Activated CD4-positive, CD25-positive, alpha-beta regulatory T cell (primary cell): ENCODE measurements at places on chromosomes 16 and 17.

DNA sequence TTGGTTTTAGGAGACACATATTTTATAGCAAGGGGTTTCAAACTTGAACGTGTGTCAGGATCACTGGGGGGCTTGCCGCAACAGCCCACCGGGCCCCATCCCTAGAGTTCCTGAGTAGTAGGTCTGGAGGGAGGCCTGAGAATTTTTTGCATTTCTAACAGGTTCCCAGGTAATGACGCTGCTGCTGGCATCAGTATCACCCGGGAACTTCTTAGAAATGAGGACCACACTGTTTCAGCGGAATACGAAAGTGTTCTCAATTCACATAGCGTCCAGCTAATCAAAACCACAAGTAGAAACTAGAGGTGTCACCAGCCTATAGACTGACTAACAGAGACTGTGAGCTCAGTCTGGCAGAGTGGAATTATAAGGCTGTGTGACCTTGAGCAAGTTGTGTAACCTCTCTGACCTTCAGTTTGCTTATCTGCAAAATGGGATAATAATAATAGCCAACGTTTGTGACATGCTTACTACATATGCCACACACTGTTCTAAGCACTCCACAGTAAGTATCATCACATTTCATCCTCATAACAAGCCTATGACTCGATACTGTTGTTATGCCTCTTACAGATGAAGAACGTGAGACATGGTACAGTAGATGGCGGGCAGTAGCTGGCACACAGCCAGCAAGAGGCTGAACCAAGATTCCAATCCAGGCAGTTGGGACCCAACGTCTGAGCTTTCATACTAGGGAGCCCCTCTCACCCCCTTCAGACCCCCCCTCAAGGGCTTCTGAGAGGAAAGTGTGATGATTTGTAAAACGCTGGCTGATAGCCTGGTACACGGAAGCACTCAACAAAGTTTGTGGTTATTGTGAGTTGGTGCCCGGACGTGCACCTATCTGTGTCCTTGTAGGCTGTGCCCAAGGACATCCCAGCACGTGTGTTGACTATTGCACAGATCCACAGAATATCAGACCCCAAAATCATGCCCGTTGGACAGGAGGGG, 4.6 kb upstream of the ICAM2 start:
- peak; percentile 19 for DNase-seq

- DNase-seq = no peak
Measured at GRCh38 chr17:73972901-73973300, 230.6 kb upstream of the RPL38 start.

- no peak for DNase-seq
Measured at GRCh38 chr17:50172936-50173334, 7.1 kb downstream of the SGCA start.

- DNase-seq = no peak
Measured at GRCh38 chr16:83336603-83337002, 471.2 kb upstream of the HSBP1 start.

GRCh38 chr17:66963909-66964771, at the start of gene CACNG4:
Gene CACNG4 (plus strand): TSS chr17:66964707. CDS start chr17:66964912, 205 bp downstream.
- no peak for DNase-seq

GRCh38 chr16:73614131-73614530, 566.2 kb upstream of the ZFHX3 start:
- DNase-seq = no peak

GRCh38 chr16:51429041-51429440, 278.0 kb upstream of the SALL1 start:
- no peak for DNase-seq

DNA sequence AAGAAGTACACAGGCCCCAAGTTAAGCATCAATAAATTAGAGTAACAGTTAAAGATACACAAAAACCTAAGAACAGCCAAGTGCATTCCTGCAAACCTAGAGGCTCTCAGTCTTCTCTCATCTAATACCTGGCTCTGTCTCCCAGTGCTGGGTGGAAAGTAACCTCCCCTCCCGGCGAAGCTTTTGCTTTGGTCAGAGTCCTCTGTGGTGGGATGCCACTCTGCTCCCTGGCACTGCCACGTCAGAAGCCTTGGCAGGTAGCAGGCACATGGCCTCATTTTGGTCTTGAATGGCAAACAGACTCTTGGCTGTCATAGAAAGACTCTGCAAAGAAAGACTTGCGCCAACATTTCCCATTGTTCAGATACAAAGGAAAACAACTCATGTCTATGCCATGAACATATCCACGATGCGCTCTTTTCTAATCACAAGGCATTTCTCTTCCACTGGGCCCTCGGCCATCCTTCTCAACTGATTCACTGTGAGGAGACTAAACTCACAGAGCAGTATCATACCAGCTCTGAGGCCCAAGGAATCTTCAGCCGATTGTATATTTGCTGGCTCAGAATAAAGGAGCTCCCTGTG, 21.2 kb downstream of the MTHFSD start:
- no peak for DNase-seq

DNA sequence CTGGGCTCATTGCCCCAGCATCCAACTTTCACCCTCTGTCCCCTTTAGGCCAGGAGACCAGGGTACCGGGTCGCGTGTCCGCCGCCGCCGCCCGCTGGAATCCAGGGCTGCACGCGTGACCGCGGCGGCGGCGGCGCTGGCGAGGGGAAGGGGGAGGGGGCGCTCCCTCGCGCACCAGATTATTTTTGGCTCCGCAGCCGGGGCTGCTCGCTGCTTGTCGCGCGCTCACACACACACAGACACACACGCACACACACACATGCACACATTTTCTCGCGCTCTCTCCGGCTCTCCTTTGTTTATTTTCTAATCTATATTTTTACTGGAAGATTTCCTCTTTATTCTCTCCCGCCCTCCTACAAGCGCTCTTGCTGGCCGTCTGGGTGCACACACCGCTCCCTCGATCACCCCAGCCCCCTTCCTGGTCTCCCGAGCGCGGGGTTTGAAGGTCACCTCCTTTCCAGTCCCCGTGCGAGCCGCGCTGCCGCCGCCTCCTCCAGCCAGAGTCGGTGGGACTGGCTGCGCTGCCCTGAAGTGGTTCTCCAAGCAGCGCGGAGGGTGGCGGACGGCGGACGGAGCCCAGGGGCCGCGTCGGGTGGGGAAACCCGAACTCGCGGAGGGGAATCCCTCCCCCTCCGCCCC, 921.4 kb upstream of the EEF2KMT start:
- DNase-seq = no peak

DNA sequence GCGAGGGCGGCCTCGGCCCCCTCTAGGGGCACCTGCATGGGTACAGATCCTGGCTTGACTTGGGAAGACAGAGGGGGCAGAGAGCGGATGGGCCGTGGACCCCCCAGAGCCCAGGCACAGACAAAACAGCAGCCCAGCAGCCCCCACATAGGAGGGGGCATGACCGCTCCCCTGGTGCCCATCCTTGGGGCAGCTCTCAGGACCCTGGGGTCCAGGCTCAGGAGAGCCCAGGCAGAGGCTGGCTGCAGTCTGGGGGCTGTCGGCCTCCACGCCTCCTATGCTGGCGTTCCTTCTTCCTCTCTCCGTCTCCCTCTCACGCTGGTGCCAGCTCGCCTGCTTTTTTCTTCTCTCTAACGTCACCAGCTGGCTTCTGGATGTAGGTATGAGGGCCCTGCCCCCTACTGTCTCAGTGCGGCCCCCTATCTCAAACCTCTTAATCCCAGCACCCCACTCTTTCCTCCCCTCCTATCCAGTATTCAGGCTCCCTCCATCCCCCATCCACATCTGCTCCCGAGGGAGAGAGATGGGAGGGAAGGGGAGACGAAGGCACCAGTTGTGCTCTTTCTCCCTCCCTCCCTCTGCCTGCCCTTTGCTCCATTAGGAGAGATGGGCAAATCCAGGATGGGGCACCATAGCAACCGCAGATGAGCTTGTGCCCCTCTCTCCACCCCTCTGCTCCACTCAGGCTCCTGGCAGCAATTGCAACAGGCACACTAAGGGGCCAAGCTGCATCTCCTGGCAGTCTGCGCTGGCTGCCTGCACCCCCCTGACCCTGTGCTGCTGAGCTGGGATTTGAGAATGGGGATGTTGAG, at the start of gene GPR179:
Gene GPR179, minus strand, starts transcription at position 349 of the 812 bp plus-strand sequence. Its CDS starts 167 bp downstream, at position 182.
- no peak for DNase-seq

DNA sequence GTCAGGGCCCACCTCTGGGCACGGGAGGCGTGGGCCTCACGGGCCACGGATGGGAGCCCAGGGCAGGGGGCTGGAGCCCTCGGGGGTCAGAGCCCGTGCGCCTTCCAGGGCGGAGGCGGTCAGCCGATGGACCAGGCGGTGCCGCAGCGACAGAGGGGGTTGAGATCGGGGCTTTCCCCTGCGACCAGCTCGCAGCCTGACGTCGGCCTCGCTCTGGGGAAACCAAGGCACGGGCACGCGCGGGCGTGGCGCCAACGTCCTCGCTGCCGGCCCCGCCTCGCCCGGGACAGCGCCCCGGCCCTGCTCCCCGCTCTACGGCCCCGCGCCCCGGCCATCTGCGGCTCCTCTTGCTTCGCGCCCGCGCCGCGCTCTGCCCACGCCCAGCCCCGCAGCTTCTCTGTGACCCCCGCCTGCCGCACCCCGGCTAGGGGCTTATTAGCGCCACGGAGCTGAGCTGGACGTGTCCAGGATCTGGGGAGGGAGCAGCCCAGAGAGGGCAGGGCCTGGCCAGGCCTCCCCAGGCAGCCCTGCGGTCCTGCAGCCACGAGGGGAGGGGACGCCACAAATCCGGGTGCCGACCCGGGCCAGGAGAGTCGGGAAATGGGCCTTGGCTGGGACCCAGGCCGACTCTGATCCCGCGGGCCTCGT, 13.5 kb downstream of the ACTG1 start:
- DNase-seq = no peak

GRCh38 chr17:32484628-32485027, 2.2 kb upstream of the CDK5R1 start:
- DNase-seq = no peak

- no peak for DNase-seq
Measured at GRCh38 chr17:78138204-78139060, 7.8 kb upstream of the C17orf99 start.

GRCh38 chr17:11557727-11558452, 40.4 kb upstream of the DNAH9 start:
- DNase-seq = no peak

GRCh38 chr17:18379246-18380146, 1.9 kb downstream of the EVPLL start:
- no peak for DNase-seq

- no peak for DNase-seq
Measured at GRCh38 chr16:87978127-87978526, 26.9 kb downstream of the BANP start.

DNA sequence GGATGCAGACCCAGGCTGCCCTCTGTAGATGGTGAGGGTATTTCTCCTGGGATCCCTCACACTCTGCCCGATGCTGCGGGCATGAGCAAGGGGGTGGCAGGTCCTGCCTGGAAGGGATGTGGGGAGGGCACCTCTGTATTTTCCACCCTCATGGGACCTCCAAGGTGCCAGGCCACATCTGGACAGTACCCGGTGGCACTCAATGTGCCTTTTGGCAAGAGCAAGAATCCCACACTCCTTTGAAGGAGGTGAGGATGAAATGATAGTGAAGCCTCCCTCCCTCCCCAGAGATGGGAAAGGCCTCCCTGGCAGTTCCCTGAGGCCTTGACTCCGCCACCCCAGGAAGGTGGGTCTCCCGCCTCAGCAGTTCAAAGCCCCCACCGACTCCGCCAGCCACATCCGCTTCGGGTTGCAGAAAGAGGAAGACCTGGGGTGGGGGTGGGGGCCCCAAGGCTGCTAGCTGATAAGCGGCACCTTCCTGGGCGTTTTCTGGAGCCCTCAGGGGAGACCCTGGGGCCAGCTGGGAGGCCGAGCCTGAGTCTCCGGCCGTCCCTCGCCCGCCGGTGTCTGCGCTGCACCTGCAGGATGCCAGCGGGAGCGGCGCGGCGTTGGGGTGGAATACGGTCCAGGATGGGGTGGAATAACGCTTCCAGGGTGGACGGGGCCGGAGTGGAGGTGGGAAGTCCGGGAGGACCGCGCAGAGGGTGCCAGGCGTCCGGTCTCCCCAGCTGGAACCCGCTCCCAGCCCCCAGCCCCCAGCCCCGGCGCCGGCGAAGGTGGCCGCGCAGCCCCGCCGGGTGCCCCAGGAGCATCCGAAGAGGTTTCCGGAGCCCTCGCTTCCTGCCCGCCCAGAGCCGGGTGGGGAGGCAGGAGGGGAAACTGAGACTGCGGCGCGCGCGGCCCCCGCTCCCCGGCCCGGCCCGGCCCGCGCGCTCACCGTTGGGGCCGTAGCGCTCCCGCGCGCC, 718 bp downstream of the ATP2A3 start:
- peak; percentile 79 for DNase-seq

GRCh38 chr17:64177311-64178010, 47.5 kb upstream of the ERN1 start:
- no peak for DNase-seq

DNA sequence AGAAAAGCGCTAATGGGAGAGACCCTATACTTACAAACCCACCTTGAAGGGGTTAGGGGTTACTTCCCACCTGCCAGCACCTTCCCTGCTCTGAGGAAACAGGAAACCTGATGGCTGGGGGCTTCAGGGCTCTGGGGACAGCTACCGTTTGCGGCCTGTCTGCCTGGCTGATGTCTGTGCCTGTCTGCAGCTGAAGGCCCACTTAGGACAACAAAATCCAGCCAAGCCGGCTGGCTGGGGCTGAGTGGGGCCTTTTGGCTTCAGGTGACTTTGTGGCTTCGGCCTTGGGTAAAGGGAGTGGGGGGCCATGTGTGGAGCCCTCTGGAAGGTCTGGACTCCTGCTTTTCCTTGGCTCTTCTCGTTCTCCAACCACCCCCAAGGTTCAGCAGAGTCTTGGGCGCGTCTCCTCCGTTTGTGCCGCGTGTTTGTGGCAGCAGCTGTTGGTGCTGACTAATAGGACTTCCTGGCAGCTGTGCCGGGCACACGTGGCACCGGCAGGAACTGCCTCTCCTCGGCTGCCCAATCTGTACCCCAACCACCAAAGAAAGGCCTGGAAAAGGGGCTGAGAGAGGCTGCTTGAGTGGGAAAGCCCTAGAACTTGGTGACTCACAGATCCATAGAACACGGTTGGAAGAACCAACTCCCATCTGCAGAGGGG, 186.7 kb downstream of the MSI2 start:
- DNase-seq = peak; percentile 47

DNA sequence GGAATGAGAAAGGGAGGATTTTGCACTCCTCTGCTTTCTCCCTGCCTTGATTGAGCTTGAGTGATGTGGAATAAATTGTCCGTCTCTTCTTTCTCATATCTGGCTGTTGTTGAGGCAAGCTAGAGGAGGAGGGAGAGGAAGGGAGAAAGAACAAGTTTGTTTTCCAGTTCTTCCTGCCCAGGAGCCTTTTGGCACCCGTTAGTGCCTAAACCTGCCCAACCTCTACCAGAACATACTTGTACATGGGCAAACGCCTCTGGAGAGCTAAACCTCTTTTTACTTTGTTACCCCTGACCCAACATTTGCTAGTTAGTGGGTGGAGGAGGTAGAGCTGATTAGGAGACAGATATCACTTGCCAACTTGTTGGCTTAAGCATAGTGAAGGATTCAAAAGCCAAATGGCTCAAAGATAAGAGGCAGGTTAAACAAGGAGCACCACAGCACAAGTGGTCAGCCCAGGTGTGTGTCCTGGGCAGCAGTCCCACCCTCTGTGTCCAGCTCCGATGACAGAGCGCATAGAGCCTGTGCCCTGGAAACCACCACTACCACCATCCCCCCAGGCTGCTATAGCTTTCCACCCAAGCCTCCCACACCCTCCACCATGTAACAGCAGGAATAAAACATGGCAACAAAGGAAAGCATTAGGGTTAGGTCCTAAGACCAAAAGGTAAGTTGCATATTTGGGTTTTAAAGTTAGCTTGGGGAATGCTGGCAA, 6.5 kb downstream of the ODF4 start:
- no peak for DNase-seq

- no peak for DNase-seq
Measured at GRCh38 chr16:86991679-86992078, 325.5 kb downstream of the C16orf95 start.

GRCh38 chr17:48598736-48599135, 5.2 kb upstream of the HOXB5 start:
- no peak for DNase-seq

GRCh38 chr17:42403150-42403549, 14.9 kb upstream of the STAT3 start:
- DNase-seq = no peak
